ENCODE measurements at places on chromosomes 6 and 20.
A peak's percentile ranks its signal among the peaks of the same experiment; 100 is the strongest.

GRCh38 chr6:113967777-113968176 is 3.2 kb downstream of the HDAC2 start:
- DNase-seq = no peak

DNA sequence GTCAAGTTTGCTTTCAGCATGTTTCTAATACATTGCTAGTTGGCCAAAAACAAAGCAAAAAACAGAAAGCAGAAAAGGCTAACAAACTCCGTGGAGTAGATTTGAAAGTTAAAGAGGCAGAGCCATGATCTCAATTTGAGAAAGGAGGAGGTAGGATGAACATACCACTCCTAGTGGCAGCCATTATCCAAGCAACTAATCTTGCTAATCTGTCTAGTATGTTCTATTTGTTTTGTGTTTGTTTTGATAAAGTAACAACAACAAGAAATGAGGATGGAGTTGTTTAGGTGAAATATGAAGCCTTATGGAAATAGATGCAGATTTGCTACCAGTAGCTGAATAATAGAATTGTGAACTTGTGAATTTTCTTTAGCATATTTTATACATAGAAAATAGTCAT is 295.5 kb upstream of the PRDM1 start:
- DNase-seq = no peak

- DNase-seq = no peak
Observed at GRCh38 chr6:4078691-4079471, at the start of gene FAM217A. FAM217A (minus strand) TSS chr6:4079137; CDS start chr6:4077414, 1,723 bp downstream.

DNA sequence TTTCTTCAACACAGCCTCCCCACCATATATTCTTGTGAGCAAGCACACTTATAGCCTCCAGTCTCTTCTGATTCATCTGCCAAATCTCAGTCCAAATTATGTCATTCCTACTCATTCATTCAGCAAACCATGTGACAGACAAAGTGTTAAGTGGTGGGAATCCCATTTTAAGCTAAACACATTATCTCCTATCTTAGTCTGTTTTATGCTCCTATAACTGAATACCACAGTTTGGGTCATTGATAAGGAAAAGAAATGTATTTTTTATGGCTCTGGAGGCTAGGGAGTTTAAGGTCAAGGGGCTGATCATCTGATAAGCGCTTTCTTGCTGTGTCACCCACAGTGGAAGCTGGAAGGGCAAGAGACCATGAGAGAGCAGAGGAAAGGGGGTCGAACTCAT is 23.9 kb upstream of the SMIM13 start:
- DNase-seq = no peak

GRCh38 chr6:116412270-116412669 is 41.5 kb downstream of the DSE start:
- no peak for DNase-seq

DNA sequence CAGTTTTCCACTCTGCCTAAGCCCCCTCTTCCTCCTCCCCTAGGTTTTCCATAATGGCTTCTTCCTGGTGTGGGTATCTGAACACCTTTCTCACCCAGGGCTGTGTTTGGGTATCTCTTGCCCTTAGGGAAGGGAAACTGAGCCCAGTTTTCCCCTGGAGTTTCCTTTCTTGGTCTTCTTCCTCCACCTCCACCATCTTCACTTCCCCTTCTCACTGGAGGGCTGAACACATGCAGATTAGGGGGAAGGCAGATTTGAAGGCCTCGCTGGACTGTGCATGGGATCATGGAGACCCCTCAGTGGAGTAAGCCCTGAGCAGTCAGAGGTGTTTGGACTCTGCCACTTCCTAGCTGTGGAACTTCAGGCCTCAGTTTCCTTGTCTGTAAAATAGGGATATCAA is 27.8 kb downstream of the FOXP4 start:
- no peak for DNase-seq

DNA sequence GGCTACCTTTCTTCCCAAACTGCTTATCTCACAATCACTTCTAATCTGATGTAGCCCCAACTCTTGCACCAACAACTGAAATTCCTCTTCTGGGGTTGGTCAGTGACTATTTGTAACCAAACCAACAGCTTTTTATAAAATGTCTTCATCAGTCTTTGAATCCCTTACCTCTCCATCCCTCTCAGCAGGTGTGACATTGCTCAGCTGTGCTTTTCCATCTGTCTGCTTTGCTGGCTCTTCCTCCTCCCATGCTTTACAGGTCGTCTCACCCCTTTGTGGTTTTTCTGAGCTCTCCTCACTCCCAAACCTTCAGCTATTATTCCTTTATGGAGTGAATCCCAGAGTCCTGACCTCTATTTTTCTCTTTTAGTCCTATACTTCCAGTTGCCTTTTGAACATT is 5.9 kb downstream of the MAP7 start:
- no peak for DNase-seq

DNA sequence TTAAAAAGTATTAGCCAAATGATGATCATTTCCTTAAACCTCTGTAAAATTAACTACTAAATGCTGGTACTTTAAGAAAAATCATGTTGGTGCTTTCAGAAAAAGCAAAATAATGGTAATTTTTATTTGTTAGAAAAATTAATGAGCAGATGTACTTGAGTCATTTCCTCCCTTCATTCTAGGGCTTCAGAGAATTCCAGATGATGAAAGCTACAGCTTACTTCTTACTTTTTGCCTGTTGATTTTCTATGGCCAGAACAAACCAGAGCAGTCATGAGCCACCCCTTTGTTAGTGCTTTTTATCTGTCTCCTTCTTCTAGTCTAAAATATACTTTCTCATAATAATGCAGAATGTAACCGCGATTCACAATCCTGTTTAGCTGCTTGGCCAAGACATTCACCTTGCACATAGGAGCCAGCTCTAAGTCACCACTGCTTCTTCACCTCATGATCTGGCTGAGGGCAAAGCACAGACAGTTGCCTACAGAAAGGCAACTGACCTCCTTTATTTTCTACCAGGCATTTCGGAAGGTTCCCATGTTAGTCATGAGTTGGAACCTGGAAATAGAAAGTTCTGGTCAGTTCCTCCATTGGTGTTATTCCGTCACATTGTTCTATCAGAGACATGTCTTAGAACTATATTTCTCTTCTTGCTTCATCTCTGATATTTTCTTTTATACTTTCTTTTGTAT is 43.5 kb upstream of the TINAG start:
- no peak for DNase-seq

- no peak for DNase-seq
Observed at GRCh38 chr6:168582571-168582981, 141.6 kb downstream of the SMOC2 start.

DNA sequence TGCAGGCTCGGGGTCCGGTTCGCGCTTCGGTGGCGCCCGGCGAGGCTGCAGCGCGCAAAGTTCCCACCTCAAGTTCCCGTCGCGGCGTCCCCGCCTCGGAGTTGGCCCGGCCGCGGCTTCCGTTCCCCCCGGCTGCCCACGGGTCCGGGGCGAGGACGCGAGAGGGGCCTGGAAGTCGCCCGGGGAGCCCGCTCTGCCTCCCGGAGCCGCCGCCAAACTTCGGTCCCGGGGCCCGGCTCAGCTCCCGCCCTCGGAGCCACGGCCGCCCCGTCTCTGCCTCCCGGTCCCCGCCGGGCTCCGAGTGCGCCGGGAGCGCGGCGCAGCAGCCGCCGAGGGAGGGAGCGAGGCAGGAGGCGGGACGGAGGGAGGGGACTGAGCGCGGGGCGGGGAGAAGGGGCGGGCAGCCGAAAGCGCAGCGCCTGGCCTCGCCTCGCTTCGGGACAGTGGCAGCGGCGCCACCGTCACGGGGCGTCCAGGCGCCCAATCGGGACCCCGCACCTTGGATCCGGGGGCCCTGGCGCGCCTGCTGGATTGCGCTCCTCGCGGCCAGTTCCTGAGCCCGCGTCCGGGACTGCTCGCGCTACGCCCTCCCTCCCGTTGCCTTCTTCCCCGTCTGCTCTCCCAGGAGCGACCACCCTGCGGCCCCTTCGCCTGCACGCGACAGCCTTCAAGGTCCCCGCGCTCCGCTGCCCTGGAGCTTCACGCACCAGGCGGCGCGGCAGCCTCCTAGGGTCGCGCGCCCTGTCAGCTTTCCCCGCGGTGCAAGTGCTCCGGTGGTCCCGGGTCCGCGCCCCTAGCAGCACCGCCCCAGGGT is at the start of gene KCNG1:
Gene KCNG1 (minus strand): TSS at position 305 of the 814 bp plus-strand sequence. CDS start 12,769 bp downstream, outside the sequence.
- DNase-seq = no peak

- DNase-seq = peak; percentile 60
Observed at GRCh38 chr6:158789115-158789917, 29.9 kb downstream of the EZR start.

GRCh38 chr6:145626857-145627256 is 108.5 kb downstream of the EPM2A start:
- DNase-seq = no peak

DNA sequence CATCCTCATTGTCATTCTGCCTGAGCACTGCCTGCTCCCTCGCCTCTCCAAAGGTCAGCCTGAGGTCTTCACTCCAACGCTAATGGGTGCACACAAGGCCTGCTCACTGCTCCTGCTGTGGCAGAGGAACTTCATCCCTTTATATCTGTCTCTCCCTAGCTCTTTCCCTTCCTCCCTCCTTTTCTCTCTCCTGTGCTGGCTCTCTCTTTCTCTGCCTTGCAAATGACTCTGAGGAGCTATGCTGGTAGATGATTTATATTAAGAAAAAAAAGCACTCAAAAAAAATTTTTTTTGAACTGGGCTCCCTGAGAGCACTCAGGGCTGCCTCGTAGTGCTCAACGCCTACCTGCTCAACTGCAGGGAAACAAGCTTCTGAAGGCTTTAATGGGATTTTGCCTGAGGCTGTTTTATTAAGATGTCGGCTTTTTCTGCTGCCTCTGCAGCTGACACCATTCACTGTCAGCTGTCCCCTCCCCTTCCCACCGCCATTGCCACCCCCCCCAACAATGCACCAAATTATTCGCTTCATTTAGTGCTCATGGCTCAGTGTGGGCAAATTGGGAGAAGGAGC is 137.7 kb upstream of the DEFB112 start:
- DNase-seq = no peak

Measured in DND-41 (cell line).